NCI-H226 (cell line): ENCODE measurements at places on chromosomes 12 and 14.

DNA sequence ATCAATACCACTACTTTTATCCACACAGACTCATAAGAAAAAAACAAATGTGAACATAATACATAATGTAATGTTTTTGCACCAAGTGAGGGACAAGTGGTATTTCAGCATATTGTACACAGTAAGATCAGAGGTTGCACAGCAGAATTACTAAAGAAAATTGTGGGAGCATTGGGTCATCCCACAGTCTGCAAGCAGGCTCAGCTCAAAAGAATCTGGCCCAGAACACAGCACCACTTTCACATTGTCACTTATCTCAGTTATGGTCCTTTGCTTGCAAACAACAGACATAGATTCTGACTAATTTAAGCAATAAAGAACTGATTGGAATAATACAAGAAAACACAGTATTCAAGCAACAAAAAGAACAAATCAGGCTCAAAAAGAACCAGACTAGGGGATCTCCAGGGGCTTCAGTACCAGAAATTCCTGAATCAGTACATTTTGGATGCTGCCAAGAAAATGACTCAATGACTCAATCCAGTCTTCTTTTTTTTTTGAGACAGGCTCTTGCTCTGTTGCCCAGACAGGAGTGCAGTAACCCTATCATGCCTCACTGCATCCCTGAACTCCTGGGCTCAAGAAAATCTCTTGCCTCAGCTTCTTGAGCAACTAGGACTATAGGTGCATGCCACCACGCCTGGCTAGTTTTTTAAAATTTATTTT lies 42.9 kb upstream of the EEA1 start:
- DNase-seq = peak; percentile 53

- DNase-seq = peak; percentile 38
Measured at GRCh38 chr14:100376751-100377171, 53.6 kb downstream of the SLC25A47 start.

- no peak for DNase-seq
Measured at GRCh38 chr14:50978888-50979287, 34.6 kb upstream of the PYGL start.

DNA sequence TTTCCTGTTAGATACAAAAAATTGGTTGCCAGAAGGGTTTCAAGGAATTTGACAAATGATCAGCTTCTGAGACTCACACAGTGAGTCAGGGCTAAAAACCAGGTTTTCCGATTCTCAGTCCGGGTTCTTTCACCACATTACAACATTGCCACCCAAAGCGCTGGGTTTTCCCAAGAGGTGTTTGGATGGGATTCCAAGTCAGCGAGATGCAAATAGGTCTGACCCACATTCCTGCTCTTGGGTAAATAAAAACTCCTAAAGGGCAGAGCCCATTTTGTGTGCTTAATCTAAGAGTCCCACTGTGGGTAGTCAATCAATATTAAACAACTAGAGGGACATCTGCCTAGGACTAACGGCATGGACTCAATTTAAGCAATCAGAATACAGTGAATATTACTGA lies 5.4 kb upstream of the RIC8B start:
- peak; percentile 90 for DNase-seq

GRCh38 chr12:131390412-131391334 lies 320.2 kb upstream of the SFSWAP start:
- DNase-seq = no peak

- no peak for DNase-seq
Measured at GRCh38 chr14:34072921-34073320, 122.0 kb upstream of the EGLN3 start.
